ENCODE measurements at places on chromosomes 3 and 15.

DNA sequence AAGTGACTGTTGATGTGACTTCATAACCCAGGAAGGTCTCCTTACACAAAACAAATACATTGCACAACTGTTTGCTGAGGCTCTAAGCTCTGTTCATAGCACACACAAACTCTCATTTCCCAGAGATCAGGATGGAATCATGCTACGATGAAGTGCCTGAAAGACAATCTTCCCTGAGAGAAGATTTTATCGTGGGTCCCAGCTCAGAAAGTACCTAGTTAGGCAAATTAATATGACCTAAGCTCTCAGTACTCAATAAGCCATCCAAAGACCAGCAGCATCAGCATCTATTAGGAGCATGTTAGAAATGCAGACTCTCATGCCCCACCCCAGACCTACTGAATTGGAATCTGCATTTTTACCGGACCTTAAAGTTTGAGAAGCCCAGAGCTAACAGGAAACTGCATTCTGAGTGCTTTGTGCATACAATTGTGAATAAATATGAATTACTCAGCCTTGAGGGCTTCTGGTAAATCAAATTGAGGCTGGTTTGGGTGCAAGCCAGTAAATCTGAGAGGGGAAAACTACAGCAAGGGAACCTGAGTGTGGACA, 161.5 kb upstream of the C2CD4B start:
- DNase-seq: no peak

- DNase-seq: no peak
Measured at GRCh38 chr3:56130036-56130435, 338.2 kb downstream of the ERC2 start.

DNA sequence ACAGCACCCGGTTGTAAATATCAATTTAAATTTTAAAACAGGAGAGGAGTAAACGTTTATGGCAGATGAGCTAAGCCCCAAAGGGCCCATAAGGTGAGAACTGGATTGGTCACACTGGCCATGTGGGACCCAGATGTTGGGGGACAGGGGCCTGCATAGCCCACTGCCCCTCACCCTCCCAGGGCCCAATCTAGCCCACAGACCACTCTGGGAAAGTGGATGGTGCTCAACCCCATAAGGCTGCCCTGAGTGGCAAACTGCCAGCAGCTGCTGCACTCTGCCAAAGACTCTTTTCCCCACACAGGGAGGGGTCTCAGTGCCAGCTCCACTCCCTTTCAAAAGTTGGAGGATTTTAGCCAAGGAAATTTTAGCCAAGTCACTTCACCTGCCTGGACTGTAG, 42.5 kb downstream of the CCDC12 start:
- DNase-seq: no peak

DNA sequence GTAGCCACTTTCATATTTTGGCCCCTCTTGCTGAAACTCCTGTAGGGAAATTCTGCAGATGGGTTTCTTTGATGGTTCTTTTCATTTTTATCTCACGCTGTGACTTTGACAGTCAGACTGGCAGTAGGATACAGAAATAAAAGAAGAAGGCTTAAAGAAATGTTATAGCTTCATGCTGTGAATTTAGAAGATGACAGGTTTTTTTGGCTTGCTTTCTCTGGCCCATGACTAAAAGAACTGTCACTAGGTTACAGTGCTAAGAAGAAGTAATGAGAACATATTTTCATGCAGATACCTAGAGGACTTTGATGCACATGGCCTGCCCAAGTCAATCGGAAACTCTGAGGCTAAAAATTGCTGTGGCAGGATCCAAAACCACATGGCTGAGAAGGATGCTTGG, 334.5 kb downstream of the EPHA6 start:
- DNase-seq: no peak

DNA sequence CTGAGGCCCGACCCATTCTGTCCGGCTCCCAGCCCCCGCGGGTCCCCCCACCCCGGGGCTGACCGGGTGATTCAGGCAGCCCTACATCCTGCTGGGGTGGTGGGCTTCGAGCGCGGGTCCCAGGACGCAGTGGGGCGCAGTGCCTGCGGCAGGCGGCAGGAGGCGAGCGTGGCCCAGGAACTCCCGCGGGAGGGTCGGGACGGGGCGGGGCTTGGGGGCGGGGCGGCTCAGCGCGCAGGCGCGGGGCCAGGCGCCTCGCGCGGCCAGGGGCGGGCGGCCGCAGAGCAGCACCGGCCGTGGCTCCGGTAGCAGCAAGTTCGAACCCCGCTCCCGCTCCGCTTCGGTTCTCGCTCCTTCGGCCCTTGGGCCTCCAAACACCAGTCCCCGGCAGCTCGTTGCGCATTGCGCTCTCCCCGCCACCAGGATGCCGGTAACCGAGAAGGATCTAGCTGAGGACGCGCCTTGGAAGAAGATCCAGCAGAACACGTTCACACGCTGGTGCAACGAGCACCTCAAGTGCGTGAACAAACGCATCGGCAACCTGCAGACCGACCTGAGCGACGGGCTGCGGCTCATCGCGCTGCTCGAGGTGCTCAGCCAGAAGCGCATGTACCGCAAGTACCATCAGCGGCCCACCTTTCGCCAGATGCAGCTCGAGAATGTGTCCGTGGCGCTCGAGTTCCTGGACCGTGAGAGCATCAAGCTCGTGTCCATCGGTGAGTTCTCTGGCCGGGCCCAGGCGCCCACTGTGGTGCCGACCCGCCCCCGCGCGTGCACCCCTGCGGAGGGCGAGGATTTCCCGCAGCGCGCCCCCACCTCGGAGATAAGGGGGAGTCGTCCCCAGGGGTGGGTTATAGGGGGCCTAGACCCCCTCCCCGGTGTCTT, at the start of gene FLNB:
Gene FLNB, plus strand, starts transcription at position 282 of the 885 bp plus-strand sequence. Its CDS starts 143 bp downstream, at position 425.
- DNase-seq: peak; percentile 98

GRCh38 chr3:17129556-17129955, 244.8 kb downstream of the PLCL2 start:
- DNase-seq: no peak

GRCh38 chr3:100702082-100702979, 7.0 kb upstream of the TFG start:
- DNase-seq: no peak

- no peak for DNase-seq
Measured at GRCh38 chr3:12730506-12731242, 28.4 kb downstream of the TMEM40 start.

GRCh38 chr15:27826411-27826810, 272.7 kb downstream of the OCA2 start:
- no peak for DNase-seq

DNA sequence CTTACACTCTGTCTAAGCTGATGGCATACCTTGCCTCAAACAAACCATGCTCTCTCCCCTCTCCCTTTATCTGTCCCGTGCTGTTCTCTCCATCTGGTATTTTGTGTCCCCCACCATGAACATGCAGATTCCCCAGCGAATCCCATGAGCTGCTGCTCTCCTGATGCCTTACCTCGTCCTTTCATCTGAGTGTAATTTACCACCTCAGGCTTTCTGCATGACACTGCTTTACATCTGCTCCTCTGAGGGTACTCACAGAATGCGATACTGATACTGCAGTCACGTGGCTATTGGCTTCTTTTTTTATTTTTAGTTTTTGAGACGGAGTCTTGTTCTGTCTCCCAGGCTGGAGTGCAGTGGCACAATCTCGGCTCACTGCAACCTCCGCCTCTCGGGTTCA, 341.7 kb downstream of the PTPRG start:
- no peak for DNase-seq

DNA sequence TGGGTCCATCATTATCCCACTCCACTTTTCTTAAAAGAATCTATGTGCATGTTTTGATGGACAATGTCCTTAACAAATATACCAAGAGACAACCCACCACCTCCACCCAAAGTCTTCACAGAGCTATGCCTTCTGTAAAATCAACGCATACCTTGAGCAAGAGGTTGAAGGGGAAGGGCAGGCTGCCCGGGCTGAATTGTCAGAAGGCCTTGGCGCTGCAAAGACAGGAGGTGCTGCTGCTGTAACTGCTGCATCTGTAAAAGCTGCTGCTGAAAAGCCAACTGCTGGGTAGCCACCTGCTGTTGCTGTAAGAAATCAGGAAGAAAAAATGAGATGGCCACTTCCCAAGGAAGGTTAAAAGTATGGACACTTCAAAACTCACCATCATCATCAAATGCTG, 536.7 kb downstream of the FOXP1 start:
- DNase-seq: no peak

Data from GM03348 (cell line).